Stimulated activated naive CD4-positive, alpha-beta T cell treated with Interleukin-2 at 50 U/mL for 16 hours (primary cell): ENCODE measurements at places on chromosomes 3 and 15.

DNA sequence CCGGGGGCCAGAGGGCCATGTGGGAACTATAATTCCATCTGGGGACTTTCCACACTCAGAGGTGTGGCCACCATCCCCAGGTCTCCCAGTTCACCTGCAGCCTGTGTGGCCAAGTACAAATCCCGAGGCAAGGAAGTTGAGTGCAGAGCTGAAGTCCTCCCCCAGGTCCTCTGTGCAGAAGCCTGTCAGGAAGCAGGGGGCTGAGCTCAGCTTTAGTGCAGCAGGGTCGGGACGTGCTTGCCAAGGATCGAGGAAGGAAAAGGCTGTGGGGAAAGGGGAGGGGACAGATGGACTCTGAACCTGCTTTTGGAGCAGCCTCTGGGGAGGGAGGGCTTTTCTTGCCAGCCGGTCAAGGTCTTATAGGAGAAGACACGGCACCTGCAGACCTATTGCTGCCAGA is 67.7 kb downstream of the CHRNA7 start:
- DNase-seq: no peak

DNA sequence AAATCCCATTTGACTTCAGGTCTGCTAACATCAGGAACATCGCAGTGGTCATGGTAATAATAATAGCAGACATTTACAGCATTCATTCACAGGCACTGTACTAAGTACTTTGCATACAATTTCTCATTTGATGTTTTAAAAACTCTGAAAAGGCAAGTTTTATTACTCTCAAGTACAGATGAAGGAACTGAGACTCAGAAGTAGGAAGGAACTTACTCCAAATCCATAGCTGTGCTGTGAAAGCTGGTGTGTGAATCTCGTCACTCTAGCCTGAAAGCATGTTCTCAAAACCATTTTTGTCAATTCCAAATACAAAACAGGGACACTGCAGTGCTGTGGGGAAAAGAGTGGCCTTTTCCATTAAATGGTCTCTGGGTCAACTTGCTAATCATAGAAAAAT is 179.9 kb downstream of the FAM43A start:
- DNase-seq: no peak

DNA sequence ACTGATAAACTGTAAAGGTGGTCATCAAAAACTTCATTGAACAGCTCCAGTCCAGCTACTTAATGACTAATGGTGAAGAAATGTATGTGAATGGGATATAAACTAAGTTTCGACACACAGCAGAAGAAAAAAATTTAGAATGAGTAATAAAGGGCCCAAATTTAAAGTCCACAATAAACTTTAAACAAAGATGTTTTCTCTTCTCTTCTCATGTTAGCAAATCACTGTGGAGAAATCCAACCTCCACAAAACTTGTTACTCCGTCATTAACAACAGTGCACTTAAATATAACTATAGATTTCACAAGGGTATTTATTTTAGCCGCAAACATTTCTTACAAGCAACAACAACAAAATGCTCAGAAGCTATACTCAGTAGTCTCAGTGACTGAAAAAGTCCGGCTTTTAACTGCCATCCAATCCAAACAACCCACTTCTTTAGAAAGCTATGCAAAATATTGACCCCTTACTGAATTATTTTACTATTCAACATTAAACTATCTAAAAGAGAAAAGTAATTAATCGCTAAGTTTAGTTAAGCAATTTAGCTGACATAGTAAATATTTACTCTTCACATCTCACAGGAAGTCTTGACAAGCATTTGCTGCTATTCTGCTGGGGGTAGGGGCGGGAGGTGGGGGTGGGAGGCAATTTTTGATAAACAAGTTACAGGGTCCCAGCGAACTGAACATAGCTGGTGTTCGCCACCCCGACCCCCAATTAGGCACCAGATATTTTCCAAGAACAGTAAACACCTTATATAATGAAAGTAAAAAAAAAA is 2.4 kb downstream of the IGF2BP2 start:
- no peak for DNase-seq

DNA sequence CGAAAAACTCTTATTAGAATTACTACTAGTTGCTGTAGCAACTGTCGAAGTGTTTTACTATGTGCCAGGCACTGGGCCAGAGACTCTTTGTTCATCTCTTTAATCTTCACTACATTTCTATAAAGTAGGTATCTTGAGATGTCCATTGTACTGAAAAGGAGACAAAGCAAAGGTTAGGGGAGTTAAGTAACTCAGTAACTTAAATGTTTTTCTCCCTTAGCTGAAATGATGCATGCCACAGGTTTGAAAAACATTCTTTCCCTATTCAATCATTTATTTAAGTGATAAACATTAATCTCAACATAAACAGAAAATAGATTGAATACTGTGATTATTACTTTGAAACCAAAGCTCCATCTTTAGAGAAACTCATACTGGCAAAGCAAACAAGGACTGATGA is 776.2 kb downstream of the FHIT start:
- DNase-seq: no peak

GRCh38 chr15:47866446-47866845 is 149.1 kb downstream of the SEMA6D start:
- DNase-seq: no peak

GRCh38 chr3:138125548-138126221 is 6.5 kb downstream of the A4GNT start:
- no peak for DNase-seq

DNA sequence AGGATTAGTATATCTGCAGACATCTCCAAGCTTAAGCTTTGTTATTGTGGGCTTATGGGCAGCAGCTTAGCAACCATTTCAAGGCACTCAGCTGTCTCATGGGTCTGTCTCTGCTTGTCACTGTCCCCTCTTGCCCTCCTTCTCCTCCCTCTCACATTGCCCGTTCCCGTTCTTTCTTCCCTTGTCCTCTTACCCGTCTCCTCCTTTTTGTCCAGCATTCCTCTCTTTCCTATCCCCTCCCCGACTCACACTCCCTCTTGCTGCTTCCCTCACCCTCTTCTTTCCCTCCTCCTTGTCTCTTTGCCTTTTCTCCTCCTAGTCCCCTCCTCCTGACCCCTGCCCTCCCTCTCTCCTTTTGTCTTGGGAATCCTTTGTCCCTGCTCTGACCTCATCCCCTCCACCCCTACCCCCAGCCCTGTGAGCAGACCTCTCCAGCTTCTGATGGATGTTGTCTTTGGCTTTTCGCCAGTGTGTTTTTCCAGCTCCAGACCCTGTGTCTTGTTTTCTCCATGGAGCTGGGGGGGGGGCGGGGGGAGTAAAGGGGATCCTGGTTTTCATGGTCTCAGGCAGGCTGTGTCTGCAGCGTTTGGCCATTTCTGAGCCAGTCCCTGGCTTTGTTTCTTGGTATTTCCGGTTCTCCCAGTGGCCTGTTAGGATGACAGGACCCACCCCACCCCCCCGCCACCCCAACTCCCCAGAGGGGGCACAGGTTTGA is 47.9 kb upstream of the TRAK1 start:
- no peak for DNase-seq

DNA sequence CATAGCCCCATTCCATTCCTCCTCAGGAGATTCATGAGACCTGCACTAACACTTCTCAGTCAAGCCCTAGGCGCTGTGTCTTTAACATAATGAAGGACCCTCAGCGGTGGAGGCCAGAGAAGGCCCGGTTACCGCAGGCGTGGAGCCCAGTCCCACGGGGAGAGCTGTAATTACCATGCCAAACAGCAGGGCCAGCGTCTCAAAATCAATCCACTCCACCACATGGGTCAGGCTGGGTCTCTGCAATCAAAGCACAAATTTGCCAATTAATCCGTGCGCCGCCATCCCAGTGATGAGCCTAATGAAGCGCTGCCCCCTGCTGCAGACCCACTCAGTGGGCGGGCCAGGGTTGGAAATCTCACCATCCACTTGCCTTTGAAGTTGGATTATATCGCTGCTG is 109.7 kb downstream of the OCA2 start:
- no peak for DNase-seq

DNA sequence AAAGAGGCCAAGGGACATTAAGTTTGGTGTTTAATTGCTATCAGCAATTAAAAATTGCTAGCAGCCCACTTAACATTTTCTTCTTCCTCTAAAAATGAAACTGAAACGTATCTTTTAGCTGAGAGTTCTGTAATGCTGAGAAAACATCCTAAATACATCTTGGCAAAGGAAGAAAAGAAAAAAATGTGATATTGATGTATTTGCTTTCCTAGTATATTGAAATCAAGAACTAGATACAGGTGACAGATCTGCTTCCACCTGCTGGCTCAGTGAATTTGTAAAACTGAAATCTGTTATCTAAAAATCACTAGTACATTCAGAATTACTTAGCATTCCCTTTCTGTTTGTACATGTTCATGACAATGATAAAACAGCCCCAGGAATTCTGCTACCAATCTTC is 283.2 kb downstream of the ZBTB20 start:
- DNase-seq: no peak

- no peak for DNase-seq
Observed at GRCh38 chr15:52419494-52419893, 109.2 kb downstream of the MYO5A start.

DNA sequence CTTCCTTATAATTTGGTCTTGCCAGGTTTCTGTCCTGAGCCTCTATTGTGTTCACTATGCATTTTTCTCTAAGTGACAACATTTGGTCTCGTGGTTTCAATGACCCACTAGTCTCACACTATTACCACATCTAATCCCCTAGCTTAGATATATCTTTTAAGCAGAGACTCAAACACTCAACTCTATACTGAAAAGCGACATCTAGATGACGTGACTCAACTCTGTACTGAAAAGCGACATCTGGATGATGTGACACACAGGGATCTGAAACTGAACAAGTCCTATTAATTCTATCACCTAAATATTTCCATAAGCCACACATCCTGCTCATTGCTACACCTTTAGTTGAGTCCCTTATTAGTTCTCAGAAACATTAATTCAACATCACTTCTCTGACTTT is 141.7 kb upstream of the MBNL1 start:
- no peak for DNase-seq

DNA sequence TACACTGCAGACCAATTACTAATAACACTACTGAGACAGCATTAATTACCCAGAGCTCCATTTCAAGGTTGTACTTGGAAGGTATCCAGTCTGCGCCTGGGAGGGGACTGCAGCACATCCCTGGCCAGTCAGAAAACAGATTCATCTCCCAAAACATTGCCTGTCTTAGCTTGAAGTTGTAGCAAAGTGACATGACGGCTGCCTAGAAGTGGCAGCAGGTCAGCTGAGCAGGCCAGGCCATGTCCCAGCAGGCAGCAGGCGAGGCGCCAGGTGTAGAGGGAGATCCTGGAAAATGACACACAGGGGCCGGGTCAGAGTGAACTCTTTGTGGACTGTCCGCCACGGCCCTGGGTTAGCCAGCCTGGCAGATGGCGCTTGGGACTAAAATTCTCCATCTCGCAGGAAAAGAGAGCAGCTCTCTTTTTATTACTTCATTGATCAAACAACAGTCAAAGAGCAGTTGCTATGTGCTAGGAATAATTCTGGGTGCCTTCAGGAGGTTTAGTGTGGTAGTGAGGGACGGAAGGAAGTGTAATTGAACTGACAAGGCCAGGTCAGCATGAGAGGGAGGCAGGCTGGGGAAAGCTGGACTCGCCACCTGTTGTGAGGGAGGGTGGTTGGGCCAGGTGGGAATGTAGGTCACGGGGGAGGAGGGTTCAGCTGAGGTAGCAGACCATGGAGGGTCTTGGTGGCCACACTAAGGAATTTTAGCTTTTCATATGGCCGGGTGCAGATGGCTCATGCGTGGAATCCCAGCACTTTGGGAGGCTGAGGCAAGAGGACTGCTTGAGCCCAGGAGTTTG is 1.3 kb upstream of the MAP6D1 start:
- DNase-seq: no peak

DNA sequence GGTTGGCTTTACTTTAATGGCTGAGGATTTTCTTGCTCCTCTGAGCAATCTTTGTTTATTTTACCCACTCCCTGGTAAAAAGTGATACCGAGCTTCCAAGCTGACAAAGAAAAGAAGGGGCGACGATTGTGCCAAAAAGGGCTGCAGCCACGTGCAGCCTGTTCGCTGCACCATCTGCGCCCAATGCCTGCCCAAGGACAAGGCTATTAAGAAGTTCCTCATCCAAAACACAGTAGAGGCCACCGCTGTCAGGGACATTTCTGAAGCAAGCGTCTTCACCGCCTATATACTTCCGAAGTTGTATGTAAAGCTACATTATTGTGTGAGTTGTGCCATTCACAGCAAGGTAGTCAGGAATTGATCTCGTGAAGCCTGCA is 4.4 kb downstream of the ARHGAP31 start:
- no peak for DNase-seq

DNA sequence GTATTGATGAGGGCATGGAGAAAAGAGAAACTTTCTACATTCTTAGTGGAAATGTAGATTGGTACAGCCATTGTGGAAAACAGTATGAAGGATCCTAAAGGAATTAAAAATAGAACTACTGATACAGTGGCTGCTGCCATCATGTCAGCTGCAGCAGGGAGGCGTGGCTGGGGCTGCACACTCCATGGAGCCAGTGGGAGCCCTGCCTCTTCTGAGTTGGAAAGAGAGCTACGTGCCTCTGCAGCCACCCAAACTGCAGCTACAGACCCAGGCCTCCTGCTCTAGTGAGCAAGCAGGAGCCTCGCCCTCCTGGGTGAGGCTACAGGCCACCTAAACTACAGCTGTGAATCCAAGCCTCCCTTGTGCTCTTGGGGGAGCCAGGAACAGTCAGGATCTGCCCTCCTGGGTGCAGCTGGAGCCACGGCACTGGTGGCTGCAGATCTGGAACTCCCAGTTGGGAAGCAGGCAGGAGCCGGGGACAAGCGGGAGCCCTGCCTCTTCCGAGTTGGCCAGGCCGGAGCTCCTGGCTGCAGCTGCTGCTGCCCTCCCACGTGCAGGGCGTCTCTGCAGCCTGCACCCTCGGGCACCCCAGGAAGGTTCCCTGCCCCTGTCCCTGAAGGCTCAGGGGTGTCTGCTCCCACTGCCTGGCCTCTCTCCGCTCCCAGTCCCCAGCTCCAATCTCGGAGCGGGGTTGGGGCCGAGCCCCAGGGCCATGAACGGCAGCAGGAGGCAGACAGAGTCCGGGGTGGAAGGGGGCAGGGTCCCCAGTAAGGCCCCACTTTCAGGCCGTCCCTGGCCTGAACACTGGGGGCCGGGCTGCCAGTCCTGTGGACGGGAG is 64.5 kb downstream of the THBS1 start:
- no peak for DNase-seq

- peak; percentile 3 for DNase-seq
Observed at GRCh38 chr3:119508172-119508845, 10.0 kb downstream of the TIMMDC1 start.

GRCh38 chr3:181691901-181692300 is 19.8 kb upstream of the SOX2 start:
- DNase-seq: no peak

DNA sequence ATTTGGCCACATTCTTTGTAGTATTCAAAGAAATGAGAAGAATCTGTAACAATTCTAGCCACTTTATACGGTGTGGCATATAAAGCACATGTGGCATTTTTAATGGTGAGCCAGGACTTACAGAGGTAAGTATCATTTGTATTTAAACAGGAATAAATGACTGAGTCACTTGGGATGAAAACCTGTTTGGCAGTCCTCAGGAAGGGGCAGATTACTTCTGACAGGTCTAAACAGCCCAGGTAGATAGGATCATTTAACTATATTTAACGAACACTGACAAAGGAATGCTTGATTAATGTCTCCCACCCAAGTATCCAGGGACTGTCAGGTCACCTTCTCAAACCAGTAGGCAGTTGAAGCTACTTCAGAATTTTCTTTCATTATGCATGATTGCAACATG is 241.5 kb upstream of the SATB1 start:
- DNase-seq: no peak
